ENCODE measurements at places on chromosomes 13 and 19.

DNA sequence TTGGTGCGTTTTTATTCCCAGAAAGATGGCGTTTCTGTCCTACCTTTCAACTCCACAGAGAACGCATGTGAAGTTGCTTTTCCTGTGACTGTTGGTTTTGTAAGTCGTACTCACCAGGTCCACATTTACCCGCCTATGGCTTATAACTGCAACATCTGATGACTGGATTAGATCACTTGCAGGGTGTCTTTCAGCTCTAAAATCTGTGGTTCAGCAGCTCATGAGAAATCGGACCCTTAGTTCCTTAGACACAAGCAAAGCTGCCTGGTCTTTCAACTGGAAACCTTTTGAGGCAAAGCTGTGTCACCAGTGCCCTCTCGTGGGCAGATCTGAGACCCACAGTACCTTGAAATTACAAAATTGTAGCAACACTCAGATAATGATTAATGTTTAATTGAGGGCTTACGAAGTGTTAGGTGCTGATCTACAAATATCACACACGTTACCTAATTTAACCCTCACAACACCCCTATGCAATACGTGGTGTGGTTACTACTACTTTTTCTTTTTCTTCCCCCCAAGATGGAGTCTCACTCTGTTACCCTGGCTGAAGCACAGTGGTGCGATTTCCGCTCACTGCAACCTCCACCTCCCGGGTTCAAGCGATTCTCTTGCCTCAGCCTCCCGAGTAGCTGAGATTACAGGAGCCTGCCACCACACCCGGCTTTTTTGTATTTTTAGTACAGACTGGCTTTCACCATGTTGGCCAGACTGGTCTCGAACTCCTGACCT is 65.4 kb downstream of the RUBCNL start:
- DNase-seq = peak; percentile 22

- DNase-seq = peak; percentile 32
These were observed 19.3 kb upstream of the GATAD2A start for GRCh38 chr19:19385896-19386869.

DNA sequence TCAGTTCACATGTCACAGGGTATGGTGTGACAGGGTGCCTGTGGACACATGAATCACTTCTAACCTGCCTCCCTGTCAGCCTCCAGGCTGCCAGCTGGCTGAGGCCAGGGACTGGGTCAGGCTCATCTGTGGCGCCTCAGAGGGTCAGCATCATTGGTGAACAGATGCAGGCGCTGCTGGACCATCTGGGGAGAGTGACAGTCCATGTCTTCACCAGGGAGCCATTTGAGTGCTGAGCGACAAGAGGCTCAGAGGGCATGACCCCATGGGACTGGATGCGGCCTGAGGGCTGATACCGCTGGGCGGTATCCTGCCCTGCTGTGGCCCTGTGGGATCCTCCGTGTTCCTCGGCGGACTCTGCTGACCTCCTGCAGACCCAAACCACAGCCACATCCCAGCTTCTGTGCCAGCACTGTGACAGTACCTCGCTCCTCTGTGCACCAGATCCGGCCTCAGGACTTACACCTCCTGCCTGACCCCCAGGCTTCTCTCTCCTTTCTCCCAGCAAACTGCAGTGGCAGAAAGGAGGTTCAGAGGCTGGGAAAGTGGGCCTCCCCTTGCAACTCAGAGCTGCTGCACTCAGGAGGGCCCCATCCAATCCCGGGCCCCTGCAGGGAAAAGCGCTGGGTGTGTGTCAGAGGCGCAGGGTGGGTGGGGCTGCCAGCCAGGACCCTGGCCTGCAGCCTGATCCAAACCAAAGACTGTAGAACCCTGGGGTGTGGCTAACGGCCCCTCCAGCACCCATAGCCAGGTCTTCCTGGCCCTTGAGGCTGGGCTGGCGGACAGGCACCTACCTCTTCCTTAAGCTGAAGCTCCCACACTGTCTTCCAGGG is 10.2 kb downstream of the ACTMAP start:
- no peak for DNase-seq

GRCh38 chr19:36266375-36266961 is 51.6 kb downstream of the ZNF146 start:
- no peak for DNase-seq

- no peak for DNase-seq
These were observed 659 bp upstream of the PAFAH1B3 start for GRCh38 chr19:42303101-42303464.

DNA sequence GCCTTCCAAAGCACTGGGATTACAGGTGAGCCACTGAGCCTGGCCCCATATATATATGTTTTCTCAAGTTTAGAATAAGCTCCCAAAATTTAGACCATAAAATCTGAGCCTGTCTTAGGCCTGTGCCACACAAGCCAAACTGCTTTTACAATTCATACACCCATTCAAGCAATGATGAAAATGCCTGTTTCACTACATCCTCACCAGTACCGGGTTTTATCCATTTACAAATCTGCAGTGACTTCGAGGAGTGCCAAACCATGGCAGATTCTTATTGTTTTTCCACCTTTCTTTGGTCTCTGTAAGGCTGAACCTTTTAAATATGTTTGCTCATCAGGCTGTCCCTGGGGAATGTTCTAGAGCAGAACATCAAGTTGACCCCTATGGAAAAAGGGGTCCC is 9.6 kb upstream of the NFIC start:
- DNase-seq = no peak

All from T-helper 17 cell (primary cell).